ENCODE measurements at places on chromosomes 13 and 19.
A peak's percentile ranks its signal among the peaks of the same experiment; 100 is the strongest.

- DNase-seq = no peak
Measured at GRCh38 chr13:102977471-102977870, 88.7 kb downstream of the SLC10A2 start.

DNA sequence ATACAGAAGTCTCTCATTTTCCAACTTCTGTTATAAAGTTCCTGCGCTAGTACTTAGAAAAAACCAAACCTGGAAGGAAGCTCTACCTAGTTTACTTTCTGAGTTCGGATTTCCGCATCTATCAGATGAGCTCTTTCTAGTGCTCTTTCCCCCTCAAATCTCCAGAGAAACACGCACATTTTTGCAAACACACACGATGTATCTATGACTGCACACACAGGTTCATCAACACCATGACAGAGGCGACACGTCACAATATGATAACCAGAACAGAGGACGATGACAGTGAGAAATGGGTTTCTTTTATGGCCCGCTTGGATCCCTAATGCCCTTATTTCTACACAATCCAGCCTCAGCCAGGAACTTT, 629 bp upstream of the LRRC63 start:
- DNase-seq = no peak

DNA sequence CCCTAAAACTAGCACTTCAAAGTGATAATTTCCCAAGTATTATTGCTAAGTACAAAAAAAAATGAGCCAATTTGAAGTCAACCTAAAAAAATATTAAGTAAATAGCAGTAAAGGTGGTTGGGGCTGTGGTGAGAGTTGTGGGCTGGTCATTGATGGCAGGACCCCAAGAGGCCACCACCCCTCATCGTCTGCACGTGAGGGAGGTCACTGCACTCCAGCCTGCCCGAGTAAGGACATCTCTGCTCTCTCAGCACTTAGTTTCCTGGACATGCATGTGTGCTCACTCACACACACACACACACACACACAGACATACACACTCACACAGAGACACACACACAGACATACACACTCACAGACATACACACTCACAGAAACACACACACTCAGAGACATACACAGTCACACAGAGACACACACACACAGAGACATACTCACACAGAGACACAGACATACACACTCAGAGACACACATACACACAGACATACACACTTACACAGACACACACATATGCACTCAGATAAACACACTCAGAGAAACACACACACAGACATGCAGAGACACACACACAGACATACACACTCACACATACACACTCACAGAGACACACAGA, 127.2 kb upstream of the SOX1 start:
- no peak for DNase-seq

DNA sequence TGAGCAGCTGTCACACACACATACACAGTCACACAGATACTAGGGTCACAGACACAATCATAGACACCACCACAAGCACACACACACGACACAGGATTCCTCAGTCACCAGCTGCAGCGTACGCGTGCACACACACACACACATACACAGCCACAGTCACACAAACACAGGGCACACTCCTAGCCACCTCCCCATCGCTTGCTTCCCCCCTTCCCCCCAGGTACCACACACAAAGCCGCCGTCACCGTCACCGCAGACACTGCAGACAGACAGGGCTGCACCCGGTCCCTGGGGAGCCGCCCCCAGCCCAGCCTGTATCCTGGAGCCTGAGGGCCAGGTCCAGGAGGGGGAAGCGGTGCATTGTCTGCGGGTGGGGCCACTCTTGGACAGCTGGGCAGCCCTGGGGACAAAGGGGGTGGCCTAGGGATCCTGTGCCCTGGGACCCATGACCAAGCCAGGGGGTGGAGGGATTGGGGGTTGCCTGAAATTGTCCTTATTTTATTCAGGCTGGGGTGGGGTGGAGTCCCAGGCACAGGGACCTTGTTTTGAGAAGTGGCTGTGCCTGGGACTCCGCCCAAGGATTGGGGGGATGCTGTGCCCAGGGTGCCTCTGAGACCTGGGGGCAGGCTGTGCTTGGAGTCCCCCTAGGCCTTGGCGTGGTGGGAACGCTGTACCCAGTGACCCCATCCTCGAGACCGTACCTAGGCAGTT, 957 bp downstream of the NUMBL start:
- no peak for DNase-seq

DNA sequence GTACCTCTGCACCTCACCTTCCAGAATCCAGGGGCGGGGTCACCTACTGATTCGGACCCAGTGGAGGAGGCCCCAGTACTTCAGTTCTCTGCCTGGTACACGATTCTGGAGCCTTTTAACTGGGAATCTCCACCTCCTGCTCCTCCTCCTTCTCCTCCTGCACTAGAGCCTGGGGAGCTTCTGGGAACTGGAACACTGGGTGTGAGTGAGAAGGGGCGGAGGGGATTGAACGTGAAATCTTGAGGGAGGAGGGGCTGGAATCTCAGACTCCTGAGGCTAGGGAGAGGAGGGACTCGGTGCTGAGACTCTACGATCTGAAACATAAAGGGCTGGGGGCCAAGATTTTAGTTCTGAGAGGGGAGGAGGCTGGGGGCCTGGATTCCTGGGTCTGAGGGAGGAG, at the start of gene KLK8:
TSS of gene KLK8 (minus strand) at position 90 of the 400 bp plus-strand sequence. CDS start 437 bp downstream, outside the sequence.
- no peak for DNase-seq

DNA sequence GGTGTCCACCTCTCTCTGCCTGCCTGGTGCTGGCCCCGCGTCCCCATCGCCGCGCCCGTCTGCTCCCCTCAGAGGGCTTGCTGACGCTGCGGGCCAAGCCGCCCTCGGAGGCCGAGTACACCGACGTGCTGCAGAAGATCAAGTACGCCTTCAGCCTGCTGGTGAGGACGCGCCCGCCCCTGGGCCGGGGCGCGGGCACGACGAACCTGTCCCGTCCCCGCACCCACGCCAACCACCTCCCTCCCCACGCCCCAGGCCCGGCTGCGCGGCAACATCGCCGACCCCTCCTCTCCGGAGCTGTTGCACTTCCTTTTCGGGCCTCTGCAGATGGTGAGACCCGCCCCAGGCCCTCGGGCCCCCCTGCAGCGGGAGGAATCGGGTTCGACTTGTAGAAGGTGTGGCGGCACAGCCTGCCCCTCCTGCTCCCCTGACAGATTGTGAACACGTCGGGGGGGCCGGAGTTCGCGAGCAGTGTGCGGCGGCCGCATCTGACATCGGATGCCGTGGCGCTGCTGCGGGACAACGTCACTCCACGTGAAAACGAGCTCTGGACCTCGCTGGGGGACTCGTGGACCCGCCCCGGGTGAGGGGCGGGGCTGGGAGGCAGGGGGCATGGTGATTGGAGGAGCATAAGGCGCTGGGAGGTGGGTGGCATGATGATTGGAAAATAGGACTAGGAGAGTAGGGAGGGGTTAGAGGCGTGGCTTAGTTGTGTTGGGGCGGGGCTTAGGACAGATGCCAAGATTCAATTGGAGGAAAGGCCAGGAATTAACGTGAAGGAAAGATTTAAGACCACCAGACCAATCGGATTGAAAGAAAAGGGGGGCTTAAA, 6.6 kb downstream of the EPS8L1 start:
- peak; percentile 62 for DNase-seq

- DNase-seq = no peak
Measured at GRCh38 chr19:13313875-13314274, 163.7 kb downstream of the IER2 start.

DNA sequence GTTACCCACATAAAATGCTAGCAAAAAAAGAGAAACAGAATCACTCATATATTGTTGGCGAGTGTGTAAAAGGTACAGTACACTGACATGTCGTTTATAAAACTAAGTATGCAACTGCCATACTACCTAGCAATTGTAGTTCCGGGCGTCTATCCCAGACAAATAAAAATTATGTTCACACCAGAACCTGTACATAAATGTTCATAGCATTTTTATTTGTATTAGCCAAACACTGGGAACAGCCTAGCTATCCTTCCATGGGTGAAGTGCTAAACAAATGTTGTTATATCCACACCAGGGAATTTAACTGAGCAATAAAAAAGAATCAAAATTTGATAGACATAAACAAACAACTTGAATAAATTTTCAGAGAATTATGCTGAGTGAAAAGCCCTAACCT, 28.9 kb upstream of the POSTN start:
- DNase-seq = no peak

- DNase-seq = no peak
Measured at GRCh38 chr13:91904005-91904404, 505.6 kb downstream of the GPC5 start.

DNA sequence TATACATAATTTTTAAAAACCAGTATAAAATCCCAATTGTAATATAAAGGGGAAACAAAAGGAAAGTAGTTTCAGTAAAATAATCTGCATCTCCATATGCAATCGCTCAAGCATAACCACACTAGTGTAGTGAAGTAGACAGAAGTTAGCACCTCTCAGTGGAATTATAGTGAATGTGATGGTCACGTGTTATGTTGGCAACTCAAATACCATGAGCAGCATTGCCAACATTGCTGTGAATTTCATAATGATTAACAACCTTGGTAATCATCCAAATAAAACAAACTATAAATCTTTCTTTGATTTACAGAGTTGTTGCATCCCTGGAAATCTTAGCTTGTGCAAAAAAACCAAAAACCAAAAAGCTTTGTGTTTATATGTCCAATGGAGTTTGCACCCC, 77.3 kb upstream of the SIAH3 start:
- no peak for DNase-seq

DNA sequence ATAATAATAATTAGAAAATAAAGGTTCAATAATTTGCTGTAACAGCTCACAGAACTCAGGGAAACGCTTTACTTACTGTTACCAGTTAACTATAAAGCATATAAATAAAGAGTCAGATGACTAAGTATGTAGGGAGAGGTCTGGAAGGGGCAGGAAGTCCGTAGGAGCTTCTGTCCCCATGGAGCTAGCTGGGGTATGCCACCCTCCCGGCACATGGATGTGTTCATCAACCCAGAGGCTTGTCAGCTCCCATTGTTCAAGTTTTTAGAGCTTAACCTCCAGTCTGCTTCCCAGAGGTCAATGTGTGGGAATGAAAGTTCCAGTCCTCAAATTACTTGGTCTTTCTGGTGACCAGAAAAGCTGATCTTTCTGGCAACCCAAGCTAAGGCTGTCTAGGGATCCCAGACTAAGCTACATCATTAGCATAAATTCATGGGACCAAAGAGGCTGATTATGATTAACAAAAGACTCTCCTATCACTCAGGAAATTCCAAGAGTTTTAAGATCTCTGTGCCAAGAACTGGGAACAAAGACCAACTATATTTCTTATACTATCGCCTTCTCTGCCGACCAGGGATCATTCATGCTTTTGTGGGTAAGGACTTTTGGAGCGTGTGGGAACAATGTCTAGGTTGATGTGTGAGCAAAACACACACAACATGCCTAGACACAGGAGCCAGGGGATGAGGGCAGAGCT, 31.7 kb upstream of the ZNF507 start:
- no peak for DNase-seq

DNA sequence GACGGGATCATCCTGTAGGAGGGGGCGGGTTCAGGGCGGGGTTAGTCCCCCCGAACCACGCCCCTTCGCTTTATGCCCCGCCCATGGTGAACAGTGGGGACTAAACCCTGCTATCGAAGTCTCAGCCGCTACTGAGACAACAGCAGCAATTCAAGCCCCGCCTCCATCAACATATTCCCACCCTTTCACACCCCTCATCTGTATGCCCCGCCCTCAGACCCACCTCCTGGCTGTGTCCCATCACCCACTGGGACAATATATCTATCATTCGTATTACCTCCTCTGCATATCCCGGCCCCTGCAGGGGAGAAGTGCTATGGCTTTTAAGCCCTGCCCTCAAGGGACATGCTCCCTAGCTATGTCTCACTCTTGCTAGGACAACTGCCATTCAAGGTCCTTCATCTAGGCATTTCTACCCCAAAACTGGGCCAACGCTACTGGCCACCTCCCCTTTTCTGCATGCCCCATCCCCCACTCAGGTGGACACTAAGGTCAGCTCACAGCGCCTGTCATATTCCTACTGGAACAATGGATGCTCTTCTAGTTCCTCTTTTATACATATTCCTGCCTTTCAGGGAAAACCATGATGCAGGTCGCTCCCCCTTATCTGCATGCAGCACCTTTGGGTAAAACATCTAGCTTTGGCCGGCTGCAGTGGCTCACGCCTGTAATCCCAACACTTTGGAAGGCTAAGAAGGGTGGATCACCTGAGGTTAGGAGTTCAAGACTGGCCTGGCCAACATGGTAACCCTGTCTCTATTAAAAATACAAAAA, 11.9 kb downstream of the LRFN1 start:
- no peak for DNase-seq

GRCh38 chr13:35810321-35810720, 320.9 kb downstream of the DCLK1 start:
- no peak for DNase-seq

GRCh38 chr19:1089891-1090290, 5.3 kb downstream of the POLR2E start:
- no peak for DNase-seq

GRCh38 chr19:51224163-51224641, 678 bp upstream of the CD33 start:
- no peak for DNase-seq

- no peak for DNase-seq
Measured at GRCh38 chr13:89269737-89270136, 1598.6 kb downstream of the SLITRK5 start.

DNA sequence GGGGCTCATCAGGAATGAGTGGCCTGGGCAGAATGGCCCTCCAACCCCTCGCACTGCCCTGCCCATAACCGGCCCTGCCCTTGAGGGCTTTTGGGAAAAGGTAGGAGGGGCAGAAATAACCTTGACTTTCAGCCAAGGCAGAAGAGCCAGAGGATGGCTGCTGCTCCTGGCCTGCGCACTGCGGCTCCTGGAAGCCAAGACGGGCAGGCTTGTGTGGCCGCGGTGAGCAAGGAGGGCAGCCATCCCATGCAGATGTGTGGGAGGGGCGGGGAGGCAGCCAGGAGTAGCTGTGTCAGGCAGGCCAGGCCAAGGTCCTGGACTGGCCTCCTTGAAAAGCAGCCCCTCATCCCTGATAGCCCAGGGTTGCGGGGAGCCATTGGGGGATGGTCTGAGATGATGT, 57.6 kb upstream of the URI1 start:
- DNase-seq = no peak

DNA sequence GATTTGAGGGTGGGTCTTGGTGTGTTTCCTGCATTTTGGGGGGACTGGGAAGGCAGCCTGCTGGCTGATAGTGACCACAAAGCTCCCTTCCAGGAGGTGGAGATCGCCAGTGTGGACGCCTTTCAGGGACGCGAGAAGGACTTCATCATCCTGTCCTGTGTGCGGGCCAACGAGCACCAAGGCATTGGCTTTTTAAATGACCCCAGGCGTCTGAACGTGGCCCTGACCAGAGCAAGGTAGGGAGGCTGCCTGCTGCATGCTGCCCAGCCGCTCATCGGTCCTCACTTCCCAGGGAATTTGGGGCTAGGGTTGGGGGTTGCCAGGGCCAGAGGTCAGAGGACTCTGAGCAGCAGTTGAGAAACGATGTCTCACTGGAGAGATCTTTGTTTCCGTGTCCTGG, 30.2 kb downstream of the UPF1 start:
- no peak for DNase-seq

GRCh38 chr13:57546942-57547341, 84.6 kb upstream of the PCDH17 start:
- no peak for DNase-seq
